ENCODE measurements at places on chromosomes 2 and 18.

DNA sequence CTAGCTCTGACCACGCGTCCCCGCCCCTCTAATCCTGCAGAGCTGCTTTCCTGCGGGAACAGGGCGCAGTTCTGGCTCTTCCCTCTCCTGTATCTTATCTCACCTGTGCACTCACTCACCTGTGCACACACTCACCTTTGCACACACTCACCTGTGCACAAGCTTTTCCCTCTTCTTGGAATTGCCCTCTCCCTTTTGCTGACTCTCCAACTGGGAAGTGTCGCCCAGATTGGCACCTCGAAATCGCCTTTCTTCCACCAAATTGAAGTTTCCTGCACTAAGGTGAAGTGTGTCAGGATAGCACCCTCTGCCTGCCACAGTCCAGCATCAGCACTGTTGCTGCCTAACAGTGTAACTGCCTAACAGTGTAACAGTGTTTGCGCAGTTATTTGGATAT lies 566 bp upstream of the CMPK2 start:
- peak; percentile 77 for DNase-seq

DNA sequence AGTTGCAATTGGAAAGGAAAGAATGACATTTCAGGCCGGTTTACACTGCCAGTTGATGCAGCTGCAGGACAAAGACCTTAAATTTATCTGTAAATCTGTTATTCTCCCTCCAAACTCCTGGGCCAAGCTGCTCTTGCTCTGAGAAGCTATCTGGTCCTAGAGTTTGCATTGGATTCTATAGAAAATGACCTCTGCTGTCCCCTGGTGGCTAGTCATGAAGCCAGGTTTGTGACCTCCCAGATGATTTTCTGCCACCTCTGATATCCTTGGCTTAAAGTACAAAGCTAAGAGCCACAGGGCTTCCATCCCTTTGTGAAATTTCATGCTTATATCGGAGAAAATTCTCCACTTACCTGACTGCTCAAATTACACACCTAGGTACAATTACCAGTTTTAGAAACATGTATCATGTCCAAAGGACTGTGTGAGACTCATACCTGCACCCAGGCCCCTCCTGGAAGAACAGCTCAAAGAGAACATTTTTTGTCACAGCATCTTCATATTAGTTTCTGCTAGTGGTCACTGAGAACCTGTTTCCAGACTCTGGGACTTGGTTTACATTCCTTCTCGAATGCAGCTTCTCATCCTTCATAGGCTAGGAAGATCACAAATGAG lies 28.9 kb upstream of the IER3IP1 start:
- peak; percentile 58 for DNase-seq

- DNase-seq: no peak
Observed at GRCh38 chr2:135132314-135132713, 80.2 kb downstream of the RAB3GAP1 start.

GRCh38 chr2:200430017-200430416 lies 79.9 kb downstream of the KCTD18 start:
- no peak for DNase-seq

- no peak for DNase-seq
Observed at GRCh38 chr2:216169087-216169486, 59.9 kb downstream of the XRCC5 start.

- no peak for DNase-seq
Observed at GRCh38 chr2:76073992-76074604, 363.4 kb upstream of the GCFC2 start.

- DNase-seq: peak; percentile 24
Observed at GRCh38 chr2:47344890-47345589, 57.9 kb upstream of the MSH2 start.

DNA sequence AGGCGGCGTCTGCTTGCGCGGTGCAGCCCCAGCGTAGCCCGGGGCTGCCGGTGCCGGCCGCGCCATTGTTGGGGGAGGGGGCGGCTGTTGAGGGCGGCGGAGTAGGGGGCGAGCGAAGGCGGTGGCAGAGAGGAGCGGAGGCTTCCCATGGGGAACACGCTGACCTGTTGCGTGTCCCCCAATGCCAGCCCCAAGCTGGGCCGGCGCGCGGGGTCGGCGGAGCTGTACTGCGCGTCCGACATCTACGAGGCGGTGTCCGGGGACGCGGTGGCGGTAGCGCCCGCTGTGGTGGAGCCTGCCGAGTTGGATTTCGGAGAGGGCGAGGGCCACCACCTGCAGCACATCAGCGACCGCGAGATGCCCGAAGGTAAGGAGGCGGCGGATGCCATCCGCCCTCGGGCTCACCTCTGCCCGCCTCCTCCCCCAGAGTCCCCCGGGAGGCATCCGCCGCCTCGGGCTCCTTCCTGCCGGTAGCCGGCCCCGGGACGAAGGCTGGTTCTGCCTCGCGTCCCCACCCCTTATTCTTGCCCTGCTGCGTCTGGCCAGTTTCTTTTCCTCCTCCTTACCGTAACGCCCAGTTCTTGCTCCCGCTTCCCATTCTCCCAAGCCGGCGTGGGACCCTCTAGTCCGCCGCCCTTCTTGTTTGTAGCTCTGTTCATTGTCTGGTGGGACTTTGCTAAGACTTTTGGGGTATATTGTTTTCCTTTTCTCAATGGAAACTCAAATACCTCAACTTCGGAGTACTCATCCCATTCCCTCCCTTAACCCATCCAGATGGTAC lies 500 bp downstream of the CCNYL1 start:
- no peak for DNase-seq

- no peak for DNase-seq
Observed at GRCh38 chr18:60246606-60247005, 126.0 kb downstream of the MC4R start.

GRCh38 chr2:137769406-137769805 lies 194.9 kb upstream of the HNMT start:
- no peak for DNase-seq

DNA sequence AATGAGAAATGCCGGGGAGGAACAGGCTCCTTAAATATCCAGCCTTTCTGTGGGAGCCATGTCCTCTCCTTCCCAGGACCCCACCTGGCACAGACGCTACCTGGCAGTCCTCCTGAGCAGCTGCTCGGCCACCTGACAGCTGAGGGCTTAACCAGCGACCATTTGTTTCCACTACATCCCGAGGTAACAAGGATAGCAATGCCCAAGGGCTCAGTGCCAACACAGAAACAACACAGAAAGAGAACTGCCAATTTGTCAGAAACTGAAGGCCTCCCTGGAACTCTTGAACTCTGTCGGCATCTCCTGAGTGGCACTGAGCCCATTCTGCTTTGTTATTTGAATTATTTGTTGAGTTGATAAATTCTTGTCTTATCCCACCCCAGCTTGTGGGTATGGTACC lies 122.2 kb upstream of the ARHGAP28 start:
- no peak for DNase-seq

GRCh38 chr2:68189991-68190784 lies 32.5 kb downstream of the PNO1 start:
- no peak for DNase-seq
